ENCODE measurements at places on chromosomes 2 and 18. TPM values are rescaled to one million over a fixed set of nuclear protein-coding genes. Genes with fewer than 3 reads are reported as not detected.
A peak's percentile ranks its signal among the peaks of the same experiment; 100 is the strongest.

DNA sequence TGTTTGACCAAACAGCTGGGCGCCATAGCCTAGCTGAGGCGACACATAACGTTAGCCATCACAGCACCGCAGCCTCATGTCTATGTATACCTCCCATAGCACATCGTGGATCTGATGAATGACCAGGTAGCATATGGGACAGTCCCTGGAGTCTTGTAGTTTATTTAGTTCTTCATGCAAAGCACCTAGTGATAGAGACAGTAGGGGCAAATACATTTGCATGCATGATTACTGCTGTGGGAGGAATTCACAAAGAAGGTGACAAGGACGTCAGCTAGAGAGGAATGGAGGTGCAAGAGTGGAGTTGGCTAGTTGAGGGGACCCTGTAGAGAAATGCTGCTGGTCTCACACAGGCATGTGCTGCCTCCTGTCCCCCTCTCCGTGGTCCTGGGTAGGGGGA lies 478.9 kb upstream of the HS6ST1 start:
- DNase-seq = no peak

SIX2 gene
- total RNA-seq = 0.07 TPM

DNA sequence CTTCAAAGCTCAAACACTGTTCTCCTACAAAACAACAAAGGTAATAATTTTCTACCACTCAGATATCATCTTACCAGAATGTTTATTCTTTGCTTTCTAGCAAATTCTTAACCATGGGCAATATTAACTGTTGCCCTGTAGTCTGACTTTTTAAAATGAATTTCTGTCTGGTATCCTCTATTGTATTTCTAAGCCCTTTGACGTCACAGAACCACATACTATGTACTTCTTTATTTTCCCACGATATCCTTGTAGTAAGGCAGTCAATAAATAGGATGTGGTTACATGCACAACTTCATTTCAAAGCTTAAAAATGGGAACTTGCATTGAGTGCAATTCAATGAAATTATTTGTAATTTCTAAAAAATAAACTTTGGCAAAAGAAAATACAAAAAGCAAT lies 58.7 kb downstream of the THADA start:
- DNase-seq = no peak

- peak; percentile 62 for DNase-seq
Measured at GRCh38 chr2:120308038-120308910, 37.7 kb upstream of the INHBB start.

DLX1 gene
- 0.26 TPM for total RNA-seq

GRCh38 chr18:3054780-3055179 lies 41.8 kb upstream of the LPIN2 start:
- no peak for DNase-seq

- no peak for DNase-seq
Measured at GRCh38 chr18:51107082-51107481, 77.1 kb downstream of the SMAD4 start.

EPC2 gene
- total RNA-seq = 15.6 TPM

- no peak for DNase-seq
Measured at GRCh38 chr2:122193622-122194021, 438.2 kb downstream of the TSN start.

RAB6C gene
- total RNA-seq = not detected

DNA sequence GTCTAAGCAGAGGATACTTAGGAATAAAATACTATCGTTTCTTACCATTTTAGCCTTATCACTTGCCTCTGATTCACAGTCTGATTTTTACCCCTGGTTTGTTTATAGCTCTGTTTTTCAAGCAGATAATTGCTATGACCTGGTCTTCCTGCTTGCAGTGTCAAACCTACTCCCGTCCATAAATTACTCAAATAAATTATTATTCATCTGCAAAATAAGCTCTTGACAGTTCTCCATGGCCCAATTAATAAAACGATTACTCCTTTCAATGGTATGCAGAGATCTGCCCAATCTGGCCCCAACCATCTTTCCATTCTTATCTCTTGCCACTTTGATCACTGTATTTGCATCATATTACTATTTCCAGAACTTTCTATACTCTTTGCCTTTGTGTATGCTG lies 354.0 kb downstream of the CCDC85A start:
- DNase-seq = no peak

DNA sequence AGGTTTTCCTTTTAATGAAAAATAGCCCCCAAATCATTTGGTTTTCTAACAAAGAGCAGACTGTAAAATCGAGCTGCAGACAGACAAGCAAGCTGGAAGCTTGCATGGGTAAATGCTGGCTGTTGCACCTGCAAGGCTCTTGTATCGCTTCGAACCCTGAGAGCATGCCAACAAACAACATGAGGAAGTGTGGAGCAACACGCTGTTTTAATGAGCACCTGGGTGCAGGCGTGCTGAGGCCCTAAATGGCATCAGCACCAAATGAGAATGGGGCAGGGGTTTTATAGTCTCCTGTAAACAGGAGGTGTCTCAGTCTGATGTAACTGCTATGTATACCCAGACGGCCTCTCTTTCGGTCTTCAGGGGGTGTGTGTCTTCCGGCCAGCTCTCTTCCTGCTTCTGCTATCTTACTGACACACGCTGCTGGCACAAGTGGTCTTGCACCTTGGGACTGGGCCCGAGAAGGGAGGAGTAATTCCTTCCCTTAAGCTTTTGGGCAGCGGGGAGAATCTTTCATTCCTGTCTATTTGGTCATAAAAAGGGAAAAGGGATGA lies 31.9 kb upstream of the CDH2 start:
- no peak for DNase-seq

TDRD15 gene
- not detected for total RNA-seq

GRCh38 chr2:61853086-61853846 lies 594 bp downstream of the FAM161A start:
- no peak for DNase-seq

- no peak for DNase-seq
Measured at GRCh38 chr2:9313443-9313842, 106.8 kb downstream of the ASAP2 start.

- DNase-seq = no peak
Measured at GRCh38 chr2:29775937-29776336, 145.4 kb downstream of the ALK start.

DNA sequence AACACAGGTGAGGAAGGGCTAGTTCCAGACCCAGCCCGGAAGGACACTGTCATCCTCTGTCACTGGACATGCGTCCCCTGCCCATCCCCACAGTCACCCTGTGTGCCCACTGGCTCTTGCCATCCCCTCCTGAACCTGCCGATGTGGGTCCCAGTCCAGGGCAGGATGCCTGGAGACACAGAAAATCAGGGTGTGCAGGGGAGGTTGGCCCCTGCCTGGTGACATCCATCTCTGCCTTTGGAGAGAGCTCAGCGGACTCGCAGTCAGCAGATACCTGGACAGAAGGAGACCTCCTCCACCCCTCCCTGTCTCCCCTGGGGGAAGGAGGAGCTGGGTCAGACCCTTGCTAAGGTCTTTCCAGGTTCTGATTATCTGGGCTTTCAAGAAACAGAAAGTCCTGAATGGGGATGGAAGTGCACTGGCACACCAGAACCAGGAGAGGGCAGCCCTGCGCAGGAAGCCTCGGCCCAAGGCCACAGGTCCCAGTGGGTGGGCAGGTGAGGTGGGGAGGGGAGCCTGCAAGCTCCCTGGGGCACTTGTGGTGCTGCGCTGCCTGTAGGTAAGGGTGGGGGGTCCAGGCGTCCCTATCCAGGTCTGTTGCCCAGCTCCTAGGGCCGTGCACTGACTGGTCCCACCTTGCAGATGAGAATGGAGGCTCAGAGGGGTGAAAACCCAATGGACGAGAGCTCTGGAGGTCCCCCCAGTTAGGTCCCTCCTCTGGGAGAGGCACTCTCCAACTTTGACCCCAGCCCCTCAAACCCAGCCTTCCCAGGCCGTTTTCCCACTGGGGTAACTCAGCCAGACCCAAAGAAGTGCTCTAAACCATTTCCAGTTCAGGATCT lies 9.7 kb upstream of the OTOS start:
- peak; percentile 98 for DNase-seq

DNA sequence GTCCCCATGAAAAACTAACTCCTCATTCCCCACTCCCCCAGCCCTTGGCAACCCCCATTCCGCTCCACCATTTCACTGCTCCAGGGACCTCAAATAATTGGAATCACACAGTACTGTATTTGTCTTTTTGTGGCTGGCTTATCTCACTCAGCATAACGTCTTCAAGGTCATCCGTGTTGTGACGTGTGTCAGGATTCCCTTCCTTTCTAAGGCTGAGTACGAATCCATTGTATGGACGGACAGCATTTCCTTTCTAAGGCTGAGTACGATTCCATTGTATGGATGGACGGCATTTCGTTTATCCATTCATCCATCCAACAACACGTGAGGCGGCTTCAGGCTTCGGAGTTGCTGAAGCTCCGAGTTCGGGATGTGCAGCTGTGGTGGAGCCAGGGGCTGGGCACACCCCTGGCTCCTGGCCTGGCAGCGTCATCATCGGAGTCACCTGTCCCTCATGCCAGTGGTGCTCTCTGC lies 1.2 kb upstream of the ASB1 start:
- no peak for DNase-seq

IL36G gene
- not detected for total RNA-seq

C1QL2 gene
- total RNA-seq = 0.28 TPM

- DNase-seq = no peak
Measured at GRCh38 chr2:230907361-230908091, 17.5 kb downstream of the GPR55 start.

- DNase-seq = no peak
Measured at GRCh38 chr18:23106575-23106974, 28.7 kb upstream of the CABLES1 start.

SPEG gene
- 25.3 TPM for total RNA-seq

- peak; percentile 17 for DNase-seq
Measured at GRCh38 chr2:178397002-178397605, 53.9 kb downstream of the PRKRA start.

DNA sequence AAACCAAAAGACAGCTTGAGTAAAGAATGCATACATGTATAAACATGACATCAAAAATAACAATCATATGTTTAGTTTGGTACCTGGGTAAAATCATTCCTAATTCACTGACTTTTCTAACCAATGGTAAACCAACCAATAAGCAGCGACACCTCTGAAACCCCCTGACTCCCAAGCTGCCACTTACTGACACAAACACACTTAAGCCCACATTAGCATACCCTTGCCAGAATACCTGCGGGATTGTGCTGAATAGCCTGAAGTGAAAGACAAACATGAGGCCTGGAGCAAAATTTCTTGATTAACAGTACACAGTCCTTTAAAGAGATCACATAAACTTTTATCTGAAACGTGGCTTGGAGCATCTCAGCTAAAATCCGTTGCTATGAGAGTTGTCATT lies 902.9 kb downstream of the TMEM182 start:
- DNase-seq = peak; percentile 6

GRCh38 chr2:59233920-59234319 lies 992.8 kb upstream of the FANCL start:
- no peak for DNase-seq

DNA sequence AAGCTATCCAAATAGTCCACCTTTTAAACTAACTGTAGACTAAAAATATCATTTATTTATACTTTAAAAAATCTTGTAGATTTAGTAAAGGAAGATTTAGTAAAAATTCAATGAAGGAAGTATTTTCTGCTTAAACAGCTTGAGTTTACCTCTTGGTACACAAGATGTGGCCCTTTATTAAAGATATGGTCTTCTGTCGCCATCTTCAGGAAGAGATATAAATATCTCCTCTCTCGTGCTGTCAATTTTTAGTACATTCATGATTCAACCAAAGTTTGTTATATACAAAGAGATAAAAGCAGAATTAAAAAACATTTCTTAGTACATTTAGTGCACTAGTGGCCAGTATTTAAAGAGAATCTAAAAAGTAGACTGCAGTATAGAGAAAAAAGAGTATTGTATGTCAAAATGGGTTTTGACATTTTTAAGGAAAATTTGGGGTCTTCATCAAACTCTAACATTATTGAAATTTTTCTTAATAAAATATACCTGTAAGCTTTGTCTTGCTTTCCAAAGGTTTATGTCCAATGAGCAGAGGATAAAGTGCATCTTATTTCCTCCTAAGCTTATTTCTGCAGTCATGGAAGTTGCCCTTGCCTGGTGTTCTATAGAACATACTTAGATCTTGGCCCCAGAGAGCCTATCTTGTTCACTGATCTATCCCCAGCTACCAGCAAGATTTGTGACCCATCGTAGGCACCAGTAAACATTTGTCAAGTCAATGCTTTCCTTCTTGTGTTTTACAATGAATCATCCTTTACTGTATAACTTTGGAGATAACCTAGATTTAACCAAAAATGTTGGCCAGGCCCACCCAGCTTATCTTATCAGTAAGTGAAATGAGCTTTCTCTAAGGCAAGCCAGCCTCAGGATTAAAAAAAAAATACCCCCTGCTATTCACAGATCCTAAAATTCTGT lies 18.5 kb upstream of the EML6 start:
- DNase-seq = peak; percentile 39

DNA sequence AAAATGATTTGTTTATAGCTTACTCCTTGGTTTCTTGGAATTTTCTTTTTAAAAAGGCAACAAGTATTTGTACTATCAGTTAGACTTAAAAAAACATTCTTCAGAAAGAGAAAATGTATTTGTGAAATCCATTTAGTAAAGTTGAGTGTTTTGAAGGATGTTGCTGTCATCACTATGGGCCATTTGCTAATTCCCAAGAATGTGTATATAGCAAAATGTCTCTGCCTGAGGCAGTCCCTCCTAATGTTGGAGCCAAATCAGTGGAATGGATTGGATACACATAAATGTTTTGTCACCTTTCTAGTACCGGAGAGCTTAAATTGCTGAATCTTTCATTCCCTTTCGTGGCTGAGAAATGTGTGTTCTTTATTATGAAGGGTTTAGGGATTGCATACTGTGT lies 890.2 kb upstream of the ZEB2 start:
- DNase-seq = no peak

GRCh38 chr2:58834404-58834803 lies 593.3 kb upstream of the FANCL start:
- peak; percentile 4 for DNase-seq

DNA sequence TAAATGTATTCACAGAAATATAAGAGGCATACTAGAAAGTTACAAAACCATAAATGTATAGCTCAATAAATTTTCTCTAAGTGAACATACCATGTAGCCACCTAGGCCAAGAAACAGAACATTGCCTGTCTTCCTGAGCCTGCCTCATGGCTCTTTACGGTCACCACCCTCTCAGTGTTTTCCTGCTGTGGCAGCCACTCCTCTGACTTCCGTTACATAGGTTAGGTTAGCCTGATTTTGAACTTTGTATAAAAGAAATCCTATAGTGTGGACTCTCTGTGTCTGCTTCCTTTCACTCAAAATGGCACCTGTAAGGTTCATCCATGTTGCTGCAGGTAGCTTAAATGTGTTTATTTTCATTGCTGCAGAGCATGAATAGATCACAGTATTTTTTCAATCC lies 11.6 kb upstream of the ST3GAL5 start:
- no peak for DNase-seq

All from H7 (cell line).